Effector memory CD8-positive, alpha-beta T cell (primary cell): ENCODE measurements at places on chromosomes 16 and 17.

DNA sequence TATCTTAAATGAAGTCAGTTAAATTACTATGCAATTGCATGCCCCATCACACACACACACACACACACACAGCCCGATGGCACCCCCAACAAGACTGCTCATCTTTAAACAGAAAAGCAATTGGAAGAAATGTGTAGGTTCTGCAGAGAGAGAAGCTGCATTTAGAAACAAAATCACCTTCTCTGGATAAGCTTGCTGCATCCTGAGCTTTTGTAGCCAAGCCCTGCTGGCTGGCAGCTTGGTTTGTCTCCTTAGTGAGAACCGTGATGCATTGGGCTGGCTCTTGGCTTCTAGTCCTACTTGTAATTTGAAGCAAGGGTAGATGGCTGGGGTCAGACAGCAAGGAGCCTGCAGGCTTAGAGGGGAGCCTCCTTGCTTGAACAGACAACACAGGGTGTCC lies 153.8 kb downstream of the SOX9 start:
- DNase-seq = no peak

- DNase-seq = no peak
These were observed 17.9 kb upstream of the HEATR3 start for GRCh38 chr16:50047864-50048263.

DNA sequence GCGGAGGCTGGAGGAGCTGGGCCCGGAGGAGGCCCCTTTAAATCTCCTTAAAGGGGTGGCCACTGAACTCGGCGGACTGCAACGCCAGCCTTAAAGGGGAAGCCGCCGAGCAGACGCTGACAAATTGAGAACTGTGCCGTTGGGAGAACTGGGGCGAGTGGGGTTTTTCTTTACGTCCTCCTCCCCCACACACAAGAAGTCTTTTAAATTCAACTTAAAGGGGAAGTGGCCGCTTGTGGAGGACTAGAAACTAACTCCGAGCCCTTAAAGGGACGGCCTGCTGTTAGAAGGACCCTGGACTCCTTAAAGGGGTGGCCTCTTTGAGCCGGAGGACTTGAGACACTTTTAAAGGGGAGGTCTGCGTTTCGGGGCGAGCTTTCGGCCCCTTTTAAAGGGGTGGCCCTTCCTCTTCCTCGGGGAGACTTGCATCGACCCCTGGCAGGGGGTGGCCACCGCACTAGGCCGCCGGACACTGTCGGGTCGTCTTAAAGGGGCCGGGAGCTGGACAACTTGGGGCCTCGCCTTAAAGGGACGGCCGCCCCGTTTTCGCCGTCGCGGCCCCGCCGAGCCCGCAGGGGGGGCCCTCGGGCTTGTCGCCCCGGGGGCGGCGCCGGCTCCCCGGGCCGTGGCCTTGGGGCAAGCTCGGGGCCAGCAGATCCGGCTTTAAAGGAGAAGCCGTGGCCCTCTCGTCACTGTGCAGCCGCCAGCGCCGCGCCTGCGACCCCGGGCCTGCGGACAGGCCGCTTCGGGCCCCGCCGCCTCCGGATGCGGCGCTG lies 688 bp downstream of the FBRS start:
- DNase-seq = no peak

DNA sequence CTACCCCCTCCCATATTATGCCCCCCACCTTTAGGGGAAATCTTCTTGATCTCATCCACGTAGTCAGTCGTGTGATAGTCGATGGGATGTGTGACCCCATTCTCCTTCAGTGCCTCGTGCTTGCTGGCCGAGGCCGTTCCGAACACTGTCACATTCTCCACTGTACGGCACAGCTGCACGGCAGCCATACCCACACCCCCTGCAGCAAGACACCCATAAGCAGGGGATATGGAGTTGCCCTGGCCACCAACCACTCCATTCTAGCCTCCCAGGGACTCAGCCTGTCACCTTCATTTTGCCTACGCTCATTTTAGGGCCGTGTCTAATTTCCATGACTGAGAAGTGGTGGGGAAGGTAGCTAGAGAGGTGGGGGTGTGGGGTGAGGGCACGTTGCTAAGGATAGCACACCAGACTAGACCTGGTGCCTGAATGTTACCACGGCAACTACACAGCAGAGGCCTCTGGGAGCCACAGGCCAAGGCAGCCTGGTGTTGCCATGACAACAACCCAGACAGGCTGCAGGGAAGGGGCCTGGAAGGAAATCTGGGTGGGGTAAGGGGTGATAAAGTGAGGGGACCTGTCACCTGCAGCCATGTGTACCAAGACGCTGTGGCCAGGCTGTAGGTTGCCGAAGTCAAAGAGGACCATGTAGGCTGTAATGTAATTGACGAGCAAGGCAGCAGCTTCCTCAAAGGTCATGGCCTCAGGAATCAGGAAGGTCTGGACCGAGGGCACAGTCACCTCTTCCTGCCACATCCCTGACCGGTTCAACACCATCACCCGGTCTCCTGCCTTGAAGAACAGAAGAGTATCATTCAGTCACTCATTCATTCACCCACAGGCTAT lies 4.0 kb downstream of the VAT1 start:
- peak; percentile 8 for DNase-seq

GRCh38 chr16:5622234-5622884 lies 524.8 kb upstream of the EEF2KMT start:
- no peak for DNase-seq

DNA sequence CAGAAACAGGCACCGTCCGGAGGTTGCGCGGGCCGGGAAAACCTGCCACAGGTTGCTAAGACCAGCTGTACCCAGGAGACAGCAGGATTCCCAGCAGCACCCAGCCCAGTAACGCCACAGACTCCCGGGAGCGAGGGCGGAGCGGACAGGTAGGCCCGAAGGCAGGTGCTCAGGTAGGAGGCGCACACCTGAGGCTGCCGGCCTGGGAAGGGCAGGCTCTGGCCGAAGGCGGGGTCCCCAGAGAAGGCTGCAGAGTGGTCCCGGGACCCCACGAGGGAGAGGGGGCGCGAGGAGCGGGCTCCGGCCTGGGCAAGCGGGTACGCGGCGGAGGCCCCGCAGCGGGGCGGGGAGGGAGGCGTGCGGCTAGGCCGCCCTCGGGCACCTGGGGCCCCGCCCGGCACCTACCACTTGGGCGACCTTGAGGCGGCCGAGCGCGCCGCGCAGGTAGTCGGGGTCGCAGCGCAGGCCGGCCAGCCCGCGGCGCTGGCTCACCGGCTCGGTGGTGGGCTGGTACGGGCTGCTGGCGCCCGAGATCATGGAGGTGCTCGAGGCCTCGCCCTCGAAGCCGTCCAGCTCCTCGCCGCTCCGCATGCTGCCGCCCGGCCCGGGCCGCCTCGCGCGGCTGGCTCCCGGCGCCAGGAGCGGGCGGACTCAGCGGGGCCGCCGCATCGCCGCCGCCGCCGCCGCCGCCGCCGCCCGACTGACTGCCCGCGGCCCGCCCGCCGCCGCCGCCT lies 441 bp downstream of the CMTM4 start:
- DNase-seq = peak; percentile 10

- DNase-seq = no peak
These were observed 38.1 kb downstream of the SREBF1 start for GRCh38 chr17:17798573-17799255.
